ENCODE measurements at places on chromosomes 3 and 15.

- DNase-seq, result no peak
Observed at GRCh38 chr3:7953449-7954014, 548.1 kb upstream of the LMCD1 start.

GRCh38 chr3:50299929-50300680, 900 bp upstream of the HYAL3 start:
- DNase-seq, result peak; percentile 88

- peak; percentile 17 for DNase-seq
Observed at GRCh38 chr15:68768321-68768720, 52.4 kb downstream of the ANP32A start.

DNA sequence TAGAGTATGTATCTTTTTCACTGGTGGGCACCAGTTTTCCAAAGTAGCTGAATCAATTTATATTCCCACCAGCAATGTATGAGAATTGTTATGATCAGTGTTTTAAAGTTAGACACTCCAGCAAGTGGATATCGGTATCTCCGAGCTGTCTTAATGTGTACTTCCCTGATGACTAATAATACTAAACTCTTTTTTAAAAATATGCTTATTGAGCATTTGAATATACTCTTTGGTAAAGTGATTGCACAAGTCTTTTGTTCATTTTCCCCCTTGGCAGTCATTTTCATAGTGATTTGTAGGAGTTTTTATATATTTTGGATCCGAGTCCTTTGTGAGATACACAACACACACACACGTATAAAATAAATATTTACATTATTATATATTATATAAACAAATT, 12.5 kb upstream of the FEM1B start:
- DNase-seq, result no peak

DNA sequence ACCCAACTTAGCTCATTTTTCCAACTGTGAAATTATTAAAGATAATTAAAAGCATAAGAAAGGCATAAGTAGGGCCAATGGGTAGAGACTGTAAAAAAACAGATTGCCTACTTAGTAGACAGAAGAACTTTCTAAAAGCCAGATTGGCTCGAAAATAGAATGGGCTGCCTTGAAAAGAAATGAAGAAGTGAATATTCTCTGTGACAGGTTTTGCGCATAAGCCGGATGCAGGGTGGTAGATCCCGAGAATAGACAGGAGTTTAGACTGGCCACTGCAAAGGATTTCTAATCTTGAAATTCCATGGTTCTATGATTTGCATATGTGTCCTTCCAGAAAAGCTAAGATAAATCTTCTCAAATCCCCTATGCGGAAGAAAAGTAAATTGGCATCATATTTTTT, 173.3 kb upstream of the ICE2 start:
- no peak for DNase-seq

- DNase-seq, result peak; percentile 64
Observed at GRCh38 chr15:76988867-76989780, 5.8 kb upstream of the PSTPIP1 start.

GRCh38 chr15:72271895-72272212, 500 bp downstream of the PARP6 start:
- no peak for DNase-seq

DNA sequence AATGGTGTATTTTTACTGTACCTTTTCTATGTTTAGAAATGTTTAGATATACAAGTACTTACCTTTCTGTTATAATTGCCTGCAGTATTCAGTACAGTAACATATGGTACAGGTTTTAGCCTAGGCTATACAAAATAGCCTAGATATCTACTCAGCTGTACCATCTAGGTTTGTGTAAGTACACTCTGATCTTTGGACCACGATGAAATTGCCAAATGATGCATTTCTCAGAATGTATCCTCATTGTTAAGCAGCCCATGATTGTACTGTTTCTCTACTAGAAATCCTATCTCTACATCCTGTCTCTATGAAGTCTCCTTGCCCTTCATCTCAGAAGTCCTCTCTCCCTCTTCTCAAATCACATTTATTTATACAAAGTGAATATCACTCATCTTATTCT, 32.8 kb upstream of the ZCWPW2 start:
- DNase-seq, result no peak

- peak; percentile 35 for DNase-seq
Observed at GRCh38 chr3:171001957-171002694, 24.4 kb downstream of the SLC2A2 start.

DNA sequence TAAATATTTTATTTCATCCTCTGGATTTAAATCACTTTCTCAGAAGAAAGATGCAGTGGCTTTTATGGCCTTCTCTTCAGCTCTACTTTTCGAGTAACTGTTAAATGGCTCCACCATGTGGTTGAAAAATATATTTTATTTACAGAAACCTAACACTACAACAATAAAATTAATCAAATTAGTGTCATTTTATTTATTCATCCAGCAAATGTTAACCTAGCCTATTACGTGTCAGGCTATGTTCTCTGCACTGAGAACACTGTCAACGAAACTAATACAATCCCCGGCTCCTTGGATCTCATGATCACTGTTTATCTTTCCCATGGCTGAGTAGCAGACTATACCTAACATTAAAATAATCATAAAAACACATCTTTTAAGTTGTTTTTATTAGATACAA, 148.0 kb upstream of the OSTN start:
- no peak for DNase-seq

- DNase-seq, result peak; percentile 35
Observed at GRCh38 chr15:68783226-68784058, 37.3 kb downstream of the ANP32A start.

- DNase-seq, result no peak
Observed at GRCh38 chr3:105996781-105997180, 128.0 kb upstream of the CBLB start.

DNA sequence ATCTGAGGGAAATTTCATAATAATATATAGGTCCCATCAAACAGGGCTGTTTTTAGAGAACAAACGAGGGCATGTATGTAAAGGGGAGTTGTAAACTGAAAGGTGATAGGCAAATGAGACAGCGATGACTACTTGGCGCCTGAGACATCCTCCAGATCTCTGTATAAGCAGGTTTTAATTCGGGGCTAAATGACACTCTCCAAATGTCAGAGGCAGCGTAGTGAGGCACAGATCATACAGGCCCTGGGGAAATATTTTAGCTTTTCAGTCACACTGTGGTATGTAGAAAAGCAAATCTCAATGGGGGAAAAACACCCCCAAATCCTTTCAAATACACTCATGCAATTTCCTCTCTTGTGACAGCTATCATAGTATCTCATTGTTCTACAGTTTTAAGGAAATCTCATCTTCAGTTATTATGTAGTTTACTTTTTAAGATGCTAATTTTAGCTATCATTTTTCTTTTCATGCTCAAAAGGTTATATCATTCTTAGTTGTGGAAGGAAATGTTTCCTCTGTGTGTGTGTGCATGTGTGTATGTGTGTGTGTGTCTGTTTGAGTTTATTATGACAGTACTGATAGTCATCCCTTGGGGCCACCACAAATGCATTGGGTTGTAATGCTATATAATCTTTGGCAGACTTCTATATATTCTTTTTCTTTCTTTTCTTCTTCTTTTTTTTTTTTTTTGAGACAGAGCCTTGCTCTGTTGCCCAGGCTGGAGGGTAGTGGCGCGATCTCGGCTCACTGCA, 1.1 kb downstream of the TPRG1 start:
- no peak for DNase-seq

- no peak for DNase-seq
Observed at GRCh38 chr3:62732183-62732904, 142.9 kb downstream of the CADPS start.

DNA sequence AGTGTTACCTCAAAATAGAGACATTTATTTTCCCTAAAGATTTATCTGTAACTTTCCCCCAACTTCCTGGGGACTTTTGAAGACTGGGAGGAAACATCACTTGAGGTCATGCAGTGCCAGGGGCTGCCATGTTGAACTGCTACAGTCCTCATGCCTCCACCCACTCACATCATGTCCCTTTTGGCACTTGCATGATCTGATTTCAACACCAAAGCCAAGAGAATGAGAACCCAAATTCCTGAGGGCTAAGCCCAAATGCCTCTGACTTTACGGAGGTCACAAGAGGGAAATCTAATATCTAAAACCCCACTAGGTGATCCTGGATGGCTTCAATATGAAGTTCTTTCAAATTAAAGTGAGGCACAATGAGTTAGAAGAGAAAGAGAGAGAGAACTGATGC, 213.1 kb downstream of the NTRK3 start:
- DNase-seq, result no peak

DNA sequence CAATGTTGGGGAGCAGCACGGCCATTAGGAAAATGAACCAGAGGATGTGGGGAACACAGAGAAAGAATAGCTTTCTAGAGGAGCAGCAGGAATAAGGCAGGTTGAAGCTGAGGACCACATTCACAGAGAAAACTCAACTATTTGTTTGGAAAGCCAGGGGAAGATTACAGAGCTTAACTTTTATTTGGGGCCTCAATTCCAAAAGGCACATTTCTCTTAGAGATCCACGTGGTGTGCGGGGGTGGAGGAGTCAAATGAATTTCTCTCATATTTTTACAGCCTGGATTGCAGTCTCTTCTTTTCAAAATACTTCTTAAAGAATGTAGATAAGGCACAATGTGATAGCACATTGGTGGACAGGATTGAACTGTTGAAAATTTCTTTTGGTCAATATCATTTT, 253.7 kb downstream of the ROBO1 start:
- DNase-seq, result no peak

- DNase-seq, result no peak
Observed at GRCh38 chr3:190492129-190492528, 21.8 kb upstream of the IL1RAP start.

GRCh38 chr3:185460719-185461350, 38.0 kb downstream of the TMEM41A start:
- peak; percentile 38 for DNase-seq

GRCh38 chr15:52241489-52241888, 50.3 kb upstream of the GNB5 start:
- DNase-seq, result no peak

DNA sequence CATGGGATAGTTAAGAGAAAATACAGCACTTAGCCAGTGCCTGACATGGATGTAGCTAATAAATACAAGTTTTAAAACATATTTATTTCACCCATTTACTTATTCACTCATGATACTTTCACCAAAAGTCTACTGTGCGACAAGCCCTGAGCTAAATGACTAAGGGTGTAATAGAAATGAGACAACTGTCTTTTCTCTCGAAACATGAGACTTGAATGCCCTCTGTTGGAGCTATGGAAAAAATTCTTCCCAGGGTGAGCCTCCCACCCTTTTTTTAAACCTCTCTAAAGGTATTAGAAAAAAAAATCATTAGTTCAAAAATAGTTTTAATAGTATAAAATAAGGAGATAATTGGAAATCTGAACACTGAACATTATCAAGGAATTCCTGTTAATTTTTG, 24.3 kb upstream of the RPL14 start:
- DNase-seq, result no peak

- DNase-seq, result no peak
Observed at GRCh38 chr3:196778755-196779154, 39.1 kb downstream of the PAK2 start.

- DNase-seq, result no peak
Observed at GRCh38 chr3:123301331-123302184, 99.8 kb downstream of the SEC22A start.

- DNase-seq, result no peak
Observed at GRCh38 chr3:140441006-140441405, 236.9 kb upstream of the TRIM42 start.

- DNase-seq, result no peak
Observed at GRCh38 chr15:97866959-97867358, 93.5 kb upstream of the ARRDC4 start.

DNA sequence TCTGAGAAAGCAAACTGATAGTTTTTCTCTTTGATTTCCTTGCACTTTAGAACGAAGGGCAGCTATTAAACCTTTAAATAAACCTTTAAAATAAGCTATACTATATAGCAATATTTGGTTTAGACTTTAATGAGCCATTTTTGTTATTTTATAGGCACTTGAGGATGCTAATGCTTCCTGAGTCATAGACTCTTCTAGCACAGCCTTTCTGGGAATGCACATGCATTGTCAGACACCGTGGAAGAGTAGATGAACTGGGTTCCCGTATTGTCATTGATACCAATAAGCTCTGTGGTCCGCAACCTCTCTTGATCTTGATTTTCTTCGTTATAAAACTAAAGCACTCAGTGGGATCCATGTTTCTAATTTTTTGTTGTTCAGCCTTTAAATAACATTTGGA, 27.6 kb downstream of the CERS3 start:
- DNase-seq, result no peak

DNA sequence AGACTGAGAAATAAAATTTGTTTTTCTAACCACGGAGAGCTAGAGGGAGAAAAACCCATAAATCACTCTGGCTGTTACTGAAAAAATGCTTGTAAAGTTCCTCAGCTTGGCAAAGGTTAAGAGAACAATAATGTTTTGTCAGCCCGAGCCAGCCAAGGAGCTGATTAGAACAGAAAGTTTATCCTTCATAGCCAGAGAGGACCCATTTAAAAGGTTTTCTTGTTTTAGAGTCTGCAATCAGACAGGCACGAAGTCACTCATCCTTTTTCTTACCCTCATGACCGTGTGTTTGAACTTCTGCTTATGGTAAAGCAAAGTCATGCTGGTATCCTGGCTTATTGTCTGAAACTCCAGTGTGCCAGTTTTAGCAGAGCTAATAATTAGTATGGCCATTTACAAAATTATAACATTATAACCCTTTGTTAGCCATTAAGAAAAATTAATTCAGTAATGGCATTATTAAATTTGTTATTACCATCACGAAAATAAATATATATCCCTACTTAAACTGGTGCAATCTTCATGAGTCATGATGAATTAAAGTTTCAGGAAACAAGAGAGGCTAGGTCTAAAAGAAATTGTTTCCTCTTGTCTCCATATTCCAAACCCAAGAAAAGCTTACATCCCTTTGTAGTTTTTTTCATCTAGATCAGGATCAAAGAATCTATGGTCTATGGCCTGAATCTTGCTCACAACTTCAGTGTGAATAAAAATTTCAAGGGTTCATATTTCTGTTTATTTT, 13.5 kb upstream of the STXBP5L start:
- DNase-seq, result no peak

DNA sequence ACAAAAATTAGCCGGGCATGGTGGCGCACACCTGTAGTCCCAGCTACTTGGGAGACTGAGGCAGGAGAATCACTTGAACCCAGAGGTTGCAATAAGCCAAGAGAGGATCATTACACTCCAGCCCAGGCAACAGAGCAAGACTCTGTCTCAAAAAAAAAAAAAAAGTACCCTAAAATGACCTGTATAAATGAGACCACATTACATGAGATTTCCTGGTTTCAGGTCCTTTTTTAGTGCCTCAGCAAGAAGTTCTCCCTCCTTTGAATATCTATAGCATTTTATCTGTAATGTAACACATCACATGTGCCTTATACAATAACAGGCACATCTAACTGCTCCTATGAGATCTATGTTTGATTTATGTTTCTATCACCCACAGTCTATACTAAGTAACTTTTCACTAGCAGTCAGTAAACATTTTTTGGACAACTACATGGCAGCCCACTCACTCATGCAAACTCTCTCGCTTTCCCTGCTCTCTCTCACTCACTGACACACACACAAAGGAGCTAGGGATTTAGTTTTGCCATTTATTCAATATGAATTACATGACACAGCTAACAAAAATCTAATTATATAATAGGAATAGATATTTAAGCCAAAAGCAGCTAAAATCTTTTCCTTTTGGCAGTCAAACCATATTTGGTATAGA, 34.1 kb downstream of the ADAM10 start:
- DNase-seq, result no peak
